Midbrain (tissue), 1 donor: ENCODE measurements at places on chromosomes 4 and X.
A peak's percentile ranks its signal among the peaks of the same experiment; 100 is the strongest.

DNA sequence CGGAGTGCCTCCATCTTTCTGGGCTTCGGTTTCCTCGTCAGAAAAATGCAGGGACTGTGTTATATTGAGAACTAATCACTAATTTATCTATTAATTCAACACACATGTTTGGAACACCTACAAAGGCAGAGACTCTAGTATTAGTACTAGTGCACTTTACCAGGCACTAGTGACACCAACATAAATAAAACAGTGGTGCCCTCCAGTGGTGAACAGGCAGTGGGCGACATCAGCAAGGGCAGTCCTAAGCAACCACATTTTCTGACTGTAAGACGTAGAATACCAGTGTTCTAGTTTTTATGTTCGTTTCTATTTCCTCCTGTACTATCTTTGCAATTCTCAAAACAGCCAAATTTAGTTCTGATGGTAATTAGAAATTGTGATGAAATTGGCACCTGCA is 69.1 kb upstream of the UCP1 start:
- peak; percentile 1 for DNase-seq

DNA sequence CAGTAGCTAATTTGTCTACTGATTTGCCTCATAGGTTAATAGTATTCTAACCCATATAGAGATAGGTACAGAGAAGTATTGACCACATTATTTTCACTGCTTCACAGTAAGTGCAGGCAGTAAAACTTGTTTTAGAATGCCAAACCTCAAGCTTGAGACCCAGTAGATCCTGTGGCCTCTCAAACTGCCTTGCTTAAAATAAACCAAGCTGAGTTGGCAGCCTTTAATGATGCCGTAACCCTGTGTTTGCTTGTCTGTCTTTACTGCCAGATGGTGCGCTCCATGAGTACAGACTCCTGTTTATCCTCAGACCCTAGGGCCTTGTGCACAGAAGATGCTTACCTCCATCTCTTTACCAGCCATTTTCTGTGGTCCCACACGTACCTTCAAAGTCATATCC is 50.8 kb downstream of the ANXA3 start:
- no peak for DNase-seq

GRCh38 chrX:7088968-7089615 is 58.4 kb upstream of the STS start:
- DNase-seq = no peak

DNA sequence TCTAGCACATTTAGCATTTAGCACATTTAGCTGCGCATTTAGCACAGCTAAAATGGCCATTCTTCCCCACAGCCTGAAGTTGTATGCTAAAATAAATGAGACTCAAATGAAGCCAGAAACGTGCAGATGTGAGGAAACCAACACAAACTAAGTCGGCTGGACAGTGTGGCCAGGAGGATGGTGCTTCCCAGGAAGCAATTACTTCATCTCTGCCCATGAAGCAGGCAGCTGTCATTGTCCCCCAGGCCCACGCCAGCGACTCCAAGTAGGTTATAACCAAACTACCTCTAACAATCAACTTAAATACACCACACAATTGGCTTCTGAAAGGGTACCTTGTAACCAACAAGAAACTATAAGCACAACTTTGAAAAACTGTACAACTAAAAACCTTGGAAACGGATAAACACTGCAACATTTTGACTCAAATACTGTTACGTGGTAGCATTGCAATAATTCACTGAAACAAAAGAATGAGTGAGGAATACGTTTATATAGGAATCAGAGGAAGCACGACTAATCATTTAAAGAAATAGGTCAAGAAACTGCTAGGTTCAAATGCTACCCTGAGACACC is 39.2 kb downstream of the AFAP1 start:
- DNase-seq = no peak

GRCh38 chrX:41332408-41333002 is 1.5 kb upstream of the DDX3X start:
- peak; percentile 48 for DNase-seq

DNA sequence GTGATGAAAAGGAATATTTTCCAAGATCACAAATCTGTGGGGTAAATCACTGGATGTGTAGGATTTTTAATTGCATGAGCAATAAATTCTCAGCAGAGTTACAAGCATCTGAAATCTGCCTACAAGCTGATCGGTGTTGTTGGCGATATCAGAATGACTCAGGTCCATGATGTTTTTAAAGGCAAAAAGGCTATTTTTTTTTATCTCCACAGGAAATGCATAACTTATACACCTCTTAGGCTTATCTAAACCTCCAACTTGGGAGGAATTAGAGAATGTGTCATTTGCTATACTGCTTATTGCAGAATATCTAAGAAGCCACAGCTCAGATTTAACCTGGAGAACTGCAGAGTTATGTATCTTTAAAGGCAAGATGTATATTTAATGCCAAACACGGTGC is 61.6 kb downstream of the KIT start:
- DNase-seq = no peak

DNA sequence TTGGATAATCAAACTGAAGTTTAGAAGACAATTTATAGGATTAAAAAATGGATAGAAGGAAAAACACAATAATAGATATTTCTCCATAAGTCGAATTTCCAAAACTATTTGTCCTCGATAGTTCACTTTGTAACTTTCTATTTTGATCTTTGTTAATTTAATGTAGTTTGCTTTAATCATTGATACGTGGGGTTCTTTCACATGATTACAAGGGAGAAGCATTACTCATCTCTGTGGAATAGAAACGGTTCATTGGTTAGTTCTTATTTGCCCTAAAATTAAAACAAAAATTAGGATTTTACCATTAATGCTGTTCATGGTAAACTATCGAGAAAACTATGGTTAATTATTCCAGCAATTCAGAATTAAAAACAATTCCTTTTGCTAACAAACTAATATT is 2.1 kb downstream of the TET2 start:
- DNase-seq = no peak

DNA sequence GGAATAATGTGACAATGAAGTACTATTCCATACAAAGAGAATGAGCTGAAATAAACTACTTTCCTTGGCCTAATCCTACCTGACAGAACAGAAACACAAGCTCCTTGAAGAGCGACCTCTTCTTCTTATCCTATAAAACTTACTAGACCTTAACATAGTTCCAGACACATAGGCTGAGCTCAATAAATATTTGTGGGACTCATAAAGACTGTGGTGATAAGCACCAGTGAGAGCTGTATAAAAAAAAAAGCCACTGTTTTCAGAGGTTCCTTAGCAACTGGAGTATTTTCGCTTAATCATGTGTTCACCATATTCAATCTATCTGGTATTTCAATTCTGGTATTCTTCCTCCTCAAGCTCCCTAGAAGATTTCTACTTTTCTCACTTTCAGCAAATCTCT is 1129.6 kb downstream of the STPG2 start:
- no peak for DNase-seq

GRCh38 chr4:56575820-56576429 is 70.3 kb downstream of the ARL9 start:
- peak; percentile 14 for DNase-seq

GRCh38 chr4:108473163-108473720 is 147.1 kb upstream of the RPL34 start:
- DNase-seq = no peak

GRCh38 chr4:26877961-26878360 is 17.3 kb downstream of the STIM2 start:
- DNase-seq = no peak

DNA sequence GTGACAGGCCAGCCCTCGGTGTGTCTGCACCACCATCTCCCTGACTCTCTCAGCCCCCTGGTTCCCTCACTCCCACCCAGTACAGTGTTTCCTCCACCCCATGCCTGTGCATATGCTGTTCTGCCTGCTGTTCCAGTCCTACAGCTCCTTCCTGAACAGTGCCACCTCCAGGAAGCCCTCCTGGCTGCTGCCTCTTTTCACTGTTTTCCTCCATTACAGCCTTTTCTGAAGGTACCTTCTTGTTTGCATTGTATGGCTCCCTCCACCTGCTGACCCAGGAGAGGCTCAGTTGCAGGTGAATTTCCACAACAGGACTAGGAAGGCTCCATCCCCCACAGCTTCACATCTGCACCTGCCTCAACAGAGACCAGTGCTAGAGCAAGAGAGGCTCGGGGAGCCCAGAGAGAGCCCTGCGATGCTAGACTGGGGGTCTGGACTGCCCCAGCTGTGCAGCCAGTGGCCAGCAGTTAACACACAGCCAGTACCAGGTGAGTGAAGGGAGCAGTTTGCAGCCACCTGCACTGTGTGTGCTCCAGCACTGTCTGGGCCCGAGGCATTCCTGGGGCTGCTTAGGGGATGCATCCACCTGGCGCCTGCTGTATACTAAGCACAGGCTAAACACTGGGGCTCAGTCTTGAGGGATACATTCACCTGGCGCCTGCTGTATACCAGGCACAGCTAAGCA is 92.0 kb downstream of the ADRA2C start:
- DNase-seq = no peak

- no peak for DNase-seq
Measured at GRCh38 chrX:107935200-107935599, 47.0 kb downstream of the TEX13B start.

DNA sequence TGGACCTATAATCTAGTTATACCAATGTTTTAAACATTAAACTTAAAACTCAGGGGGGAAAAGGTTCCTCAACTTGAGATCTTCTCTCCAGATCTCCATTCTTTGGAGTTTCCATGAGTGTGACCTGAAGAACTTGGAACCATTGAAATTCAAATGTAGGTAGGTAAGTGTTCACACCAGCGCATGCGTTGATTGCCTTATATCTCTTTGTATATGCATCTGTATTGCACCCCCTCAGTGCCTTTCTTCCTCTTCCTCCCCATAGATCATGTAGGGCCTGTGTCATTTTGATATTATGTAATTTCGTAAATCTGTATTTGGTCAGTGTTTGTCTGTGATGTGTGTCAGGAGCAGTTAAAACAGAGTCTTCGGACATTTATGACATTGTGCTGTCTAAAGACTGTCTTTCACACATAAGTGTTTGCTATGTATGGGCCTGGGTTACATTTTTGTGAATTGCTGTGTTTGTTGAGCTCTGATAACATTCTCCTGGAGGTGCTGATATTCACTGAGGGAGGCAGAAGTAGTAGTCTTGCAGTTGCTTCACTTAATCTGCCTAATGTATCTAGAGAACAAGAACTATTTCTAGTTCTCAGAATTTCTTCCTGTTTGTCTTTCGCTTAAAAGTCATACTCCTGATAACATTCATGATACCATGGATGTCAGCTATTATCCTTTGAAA is 126.3 kb downstream of the RAP1GDS1 start:
- no peak for DNase-seq

DNA sequence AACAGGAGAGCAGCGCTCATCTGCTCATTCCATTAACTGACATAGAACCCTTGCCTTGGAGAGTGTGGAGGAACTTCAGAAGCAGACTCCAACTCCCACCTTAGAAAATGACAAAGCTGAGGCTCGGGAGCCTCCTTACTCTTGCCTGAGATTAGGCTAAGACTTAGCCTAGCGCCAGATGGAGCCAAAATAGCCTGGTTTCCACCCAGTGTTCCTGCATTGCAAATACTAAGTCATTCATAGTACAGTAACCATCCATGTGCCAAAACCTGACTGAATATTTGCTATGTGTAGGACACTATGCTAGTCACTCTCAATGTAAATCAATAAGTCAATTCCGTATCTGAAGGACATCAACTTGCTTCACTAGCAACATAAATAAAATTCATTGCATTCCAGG is 387.4 kb upstream of the CPEB2 start:
- DNase-seq = no peak

GRCh38 chr4:173211838-173212237 is 43.2 kb downstream of the GALNT7 start:
- DNase-seq = no peak

GRCh38 chrX:98506907-98507306 is 1623.2 kb downstream of the RPA4 start:
- no peak for DNase-seq

GRCh38 chr4:2011583-2011982 is 2.8 kb upstream of the NELFA start:
- no peak for DNase-seq

DNA sequence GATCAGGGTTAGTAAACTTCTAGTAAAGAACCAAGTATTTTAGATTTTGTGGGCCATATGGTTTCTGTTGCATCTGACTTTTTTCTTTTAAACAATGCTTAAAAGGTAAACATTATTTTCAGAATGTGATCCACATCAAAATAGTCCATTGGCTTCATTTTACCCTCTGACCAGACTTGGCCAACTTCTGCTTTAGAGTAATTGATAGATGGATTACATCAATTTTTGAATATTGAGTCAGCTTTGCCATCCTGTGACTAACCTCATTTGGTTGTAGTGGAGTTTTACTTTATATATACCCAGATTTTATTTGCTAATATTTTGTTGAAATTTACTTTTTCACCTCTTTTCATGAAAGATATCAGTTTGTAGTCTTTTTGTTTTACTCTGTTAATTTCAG is 559.8 kb downstream of the TLL1 start:
- DNase-seq = no peak

GRCh38 chr4:149884046-149884445 is 68.4 kb upstream of the IQCM start:
- peak; percentile 41 for DNase-seq

GRCh38 chr4:86441175-86441936 is 81.5 kb upstream of the MAPK10 start:
- peak; percentile 37 for DNase-seq

- no peak for DNase-seq
Measured at GRCh38 chr4:23166919-23167318, 474.2 kb downstream of the GBA3 start.

- no peak for DNase-seq
Measured at GRCh38 chr4:1717129-1718094, 3.7 kb downstream of the TMEM129 start.

DNA sequence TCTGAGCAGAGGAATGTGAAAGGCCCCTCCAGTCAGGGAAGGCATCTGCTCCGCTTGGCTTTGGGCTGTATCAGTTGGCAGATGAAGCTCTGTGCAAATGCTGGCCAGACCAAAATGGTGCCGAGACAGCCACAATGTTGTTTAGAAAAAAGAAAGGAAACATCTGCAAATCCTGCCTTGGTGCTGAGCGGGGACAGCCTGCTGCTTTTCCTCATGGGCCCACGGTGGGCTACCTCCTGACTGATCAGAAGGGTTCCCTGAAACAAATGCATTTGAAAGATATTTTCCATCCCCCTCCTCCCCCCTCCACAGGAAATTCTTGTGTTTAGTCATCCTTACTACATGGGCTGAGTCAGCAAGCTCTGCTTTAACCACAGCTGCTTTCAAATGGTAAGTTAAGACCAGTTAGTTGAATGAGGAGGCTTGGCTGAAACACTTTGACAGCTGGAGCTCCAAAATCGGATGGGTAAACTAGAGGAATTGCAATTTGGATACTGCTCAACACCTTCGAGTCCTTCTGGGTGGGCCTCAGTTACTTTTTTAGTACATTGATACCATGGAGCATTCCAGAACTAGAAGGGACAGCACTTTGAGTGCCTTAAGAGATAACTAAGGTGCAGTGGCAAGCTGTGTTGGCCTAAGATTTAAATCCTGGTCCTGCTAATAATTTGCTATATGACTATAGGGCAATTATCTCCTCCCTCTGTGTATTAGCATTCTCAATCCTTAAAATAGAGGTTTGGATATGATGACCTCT is 36.0 kb downstream of the PLAC1 start:
- DNase-seq = no peak

- DNase-seq = no peak
Measured at GRCh38 chr4:146742416-146742815, 103.7 kb downstream of the POU4F2 start.

- peak; percentile 39 for DNase-seq
Measured at GRCh38 chr4:81040012-81040659, 9.6 kb downstream of the BMP3 start.
